Epithelial cell of alveolus of lung (primary cell): ENCODE measurements at places on chromosomes 2 and 18. TPM values are rescaled to one million over a fixed set of nuclear protein-coding genes. Genes with fewer than 3 reads are reported as not detected.

Gene CELF4
- not detected in 2 replicates for total RNA-seq

Gene VIT
- total RNA-seq: 0.39 TPM in 1 of 2 replicates, not detected in the other

Gene SERPINB3
- under 0.01 TPM in 1 of 2 replicates, not detected in the other for total RNA-seq

Gene INHA
- total RNA-seq: not detected in 2 replicates

Gene CXCR1
- total RNA-seq: not detected in 2 replicates

Gene PLGLB2
- total RNA-seq: 0.32 TPM in 1 of 2 replicates, not detected in the other

Gene VWA3B
- not detected in 2 replicates for total RNA-seq
